ENCODE measurements at places on chromosomes 1 and 21.

GRCh38 chr1:198794498-198794897 lies 155.7 kb downstream of the PTPRC start:
- no peak for DNase-seq

DNA sequence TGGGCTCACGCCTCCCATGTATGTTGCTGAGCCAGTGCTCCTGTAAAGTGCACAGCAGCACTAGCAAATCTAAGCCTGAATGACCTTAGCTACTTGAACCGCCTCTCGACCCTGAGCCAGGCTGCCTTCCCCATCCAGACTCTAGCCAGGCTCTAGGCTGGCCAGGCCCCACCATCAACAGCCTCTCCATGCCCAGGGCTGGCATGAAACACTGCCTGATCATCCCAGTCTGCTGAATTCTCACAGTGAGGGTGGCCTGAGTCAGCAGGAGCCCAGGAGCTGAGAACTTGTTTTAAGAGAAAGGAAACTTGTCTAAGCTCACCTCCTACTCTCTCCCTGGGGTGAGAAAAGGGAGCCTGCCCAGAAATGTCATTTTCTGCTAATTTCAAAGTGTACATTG lies 733.3 kb downstream of the PTPRU start:
- no peak for DNase-seq

- DNase-seq: no peak
Observed at GRCh38 chr1:174247472-174247871, 88.2 kb downstream of the RABGAP1L start.

- DNase-seq: no peak
Observed at GRCh38 chr1:177103005-177103852, 61.3 kb downstream of the ASTN1 start.

DNA sequence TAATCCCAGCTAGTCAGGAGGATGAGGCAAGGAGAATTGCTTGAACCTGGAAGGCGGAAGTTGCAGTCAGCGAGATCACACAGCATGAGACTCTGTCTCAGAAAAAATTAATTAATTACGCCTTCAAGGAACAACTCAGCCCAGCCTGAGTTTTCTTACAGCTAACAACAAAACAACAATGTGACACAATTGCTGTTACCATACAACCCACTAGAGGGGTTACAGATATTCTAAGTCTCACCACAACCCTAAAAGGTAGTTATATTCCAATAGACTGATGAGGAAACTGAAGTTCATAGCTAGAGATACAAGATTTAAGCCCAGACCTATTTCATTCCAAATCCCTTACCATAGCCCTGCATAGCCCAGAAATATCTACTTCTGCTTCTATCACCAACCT lies 2.9 kb upstream of the LRRC8C start:
- DNase-seq: no peak

- DNase-seq: no peak
Observed at GRCh38 chr1:94156096-94156625, 35.2 kb upstream of the ABCA4 start.

- no peak for DNase-seq
Observed at GRCh38 chr1:167500283-167500860, 18.0 kb downstream of the CD247 start.

DNA sequence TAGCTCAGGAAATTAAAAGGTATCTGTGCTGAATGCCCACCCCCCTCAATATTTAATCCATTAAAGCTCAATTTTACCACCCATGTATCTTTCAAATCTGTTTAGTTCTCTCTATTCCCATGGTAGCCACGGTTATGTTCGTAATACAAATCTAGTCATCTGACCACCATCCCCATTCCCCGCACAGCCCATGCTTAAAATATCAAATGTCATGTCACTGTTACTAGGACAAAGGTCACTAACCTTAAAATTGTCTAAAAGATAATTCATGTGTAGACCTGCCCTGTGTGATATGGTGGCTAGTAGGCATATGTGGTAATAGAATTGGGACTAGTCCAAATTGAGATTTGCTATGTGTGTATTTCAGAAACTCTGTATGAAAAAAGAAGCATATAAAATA lies 728.5 kb upstream of the B3GALT2 start:
- no peak for DNase-seq

GRCh38 chr1:221697923-221698425 lies 43.9 kb downstream of the DUSP10 start:
- no peak for DNase-seq

DNA sequence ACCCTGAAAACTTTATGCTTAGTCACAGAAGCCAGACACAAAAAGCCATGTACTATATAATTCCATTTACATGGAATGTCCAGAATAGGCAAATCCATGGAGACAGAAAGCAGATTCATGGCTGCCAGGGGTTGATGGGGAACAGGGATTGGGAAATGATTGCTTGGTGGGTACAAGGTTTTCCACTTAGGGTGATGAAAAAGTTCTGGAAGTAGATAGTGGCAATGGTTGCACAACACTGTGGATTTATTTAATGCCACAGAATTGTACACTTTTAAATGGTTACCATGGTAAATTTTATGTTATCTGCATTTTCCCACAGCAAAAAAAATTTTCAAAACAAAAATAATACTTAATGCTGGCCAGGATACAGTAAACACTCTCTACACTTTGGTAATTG lies 40.6 kb downstream of the ENAH start:
- DNase-seq: no peak

DNA sequence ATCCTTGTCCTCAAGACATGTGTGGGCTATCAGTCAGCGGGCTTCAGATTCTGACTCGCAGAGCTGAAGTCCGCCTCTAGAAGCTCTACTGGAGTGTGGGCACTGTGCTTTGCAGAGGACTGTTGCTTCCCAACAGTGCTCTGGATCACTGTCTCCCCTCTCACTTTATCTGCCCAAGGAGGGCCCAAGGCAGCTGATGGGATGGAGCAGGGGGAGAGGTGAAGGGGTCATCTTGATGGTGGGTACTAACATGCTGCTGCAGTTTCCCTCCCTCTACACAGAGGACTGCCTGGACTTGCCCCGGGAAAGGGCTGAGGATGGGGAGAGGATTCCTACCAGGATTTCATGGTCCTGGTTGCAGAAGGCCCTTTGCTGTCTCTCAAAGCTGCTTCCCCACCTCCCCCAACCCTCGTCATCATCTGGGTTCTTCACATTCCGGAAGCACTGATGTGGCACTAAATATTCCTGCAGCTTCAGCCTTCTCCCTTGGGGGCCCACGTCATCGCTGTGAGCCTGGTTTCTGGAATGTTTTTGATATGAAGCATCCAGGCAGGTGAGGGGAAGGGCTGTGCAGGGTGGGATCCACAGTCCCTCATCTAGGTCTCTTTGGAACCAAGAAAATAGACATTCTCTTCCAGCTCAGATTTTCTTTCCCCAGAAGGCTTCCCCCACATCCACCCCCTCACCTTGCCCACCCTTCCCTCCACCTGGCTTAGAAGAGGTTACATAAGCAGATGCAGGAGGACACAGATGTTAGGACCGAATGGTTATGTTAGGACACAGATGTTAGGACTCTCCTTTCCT lies 23.2 kb downstream of the NUAK2 start:
- no peak for DNase-seq

DNA sequence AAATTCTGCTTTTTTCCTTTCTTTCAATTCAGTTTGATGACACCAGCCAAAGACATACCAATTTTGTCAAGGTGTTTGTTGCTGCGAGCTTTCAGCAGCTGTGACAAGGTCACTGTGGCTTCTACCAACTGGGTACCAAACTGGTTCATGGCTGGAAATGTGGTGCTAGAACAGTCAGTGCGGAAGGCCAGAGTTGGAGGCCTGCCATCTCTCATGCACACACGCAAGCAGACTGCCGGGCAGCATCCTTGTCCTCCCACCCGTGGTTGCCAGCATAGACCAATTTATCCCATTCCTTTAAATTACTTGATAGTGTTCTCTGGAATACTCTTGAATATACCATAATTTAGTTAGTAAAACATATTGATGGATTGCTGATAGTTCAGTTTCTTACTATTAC lies 79.9 kb upstream of the GPR52 start:
- no peak for DNase-seq

DNA sequence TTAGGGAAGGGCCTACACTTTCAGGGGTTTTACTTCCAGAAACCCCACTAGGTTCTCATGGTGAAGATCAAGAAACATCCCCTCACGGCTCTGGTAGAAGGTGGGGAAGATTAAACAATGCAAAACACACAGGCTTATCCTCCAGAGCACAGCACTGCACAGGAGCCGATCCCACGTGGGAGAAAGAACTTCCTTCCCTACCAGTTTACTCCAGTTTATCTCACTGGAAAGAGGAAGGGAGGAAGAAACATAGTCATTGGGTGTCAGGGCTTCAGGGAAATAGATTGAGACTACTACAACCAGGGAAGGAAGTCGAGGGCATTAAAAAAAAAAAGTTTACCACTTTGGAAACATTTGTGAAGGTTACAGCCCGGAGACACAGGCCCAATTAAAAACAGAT lies 164.4 kb downstream of the NTPCR start:
- no peak for DNase-seq

- DNase-seq: no peak
Observed at GRCh38 chr1:3340548-3341235, 113.8 kb upstream of the ARHGEF16 start.

DNA sequence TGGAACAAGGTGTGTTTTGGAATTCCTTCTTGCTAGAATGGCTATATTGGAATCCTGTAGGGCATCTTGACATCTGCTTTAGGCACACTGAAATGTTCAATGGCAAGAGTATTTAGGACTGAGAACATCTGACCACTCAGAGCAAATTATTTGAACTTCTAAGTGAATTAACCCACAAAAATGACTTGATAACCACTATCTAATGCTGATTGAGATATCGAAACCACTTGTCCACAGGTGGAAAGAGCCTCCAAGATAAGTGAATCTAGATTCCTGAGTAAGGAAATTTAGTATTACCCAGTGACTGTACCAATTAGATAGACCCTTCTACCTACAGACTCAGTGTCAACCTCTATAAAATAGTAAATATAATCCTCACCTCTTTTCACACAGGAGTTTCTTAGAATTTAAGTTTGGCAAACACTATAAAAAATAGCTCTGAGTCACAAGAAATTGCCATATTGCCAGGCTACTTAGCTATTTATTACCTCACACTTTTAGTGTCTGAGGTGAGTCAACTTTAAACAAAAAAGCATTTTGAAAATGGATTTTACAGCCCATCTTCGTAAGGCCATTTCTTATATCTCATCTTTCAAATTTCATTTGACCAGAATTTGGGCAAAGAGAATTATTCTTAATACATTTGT lies 421.8 kb downstream of the PTBP2 start:
- DNase-seq: no peak

DNA sequence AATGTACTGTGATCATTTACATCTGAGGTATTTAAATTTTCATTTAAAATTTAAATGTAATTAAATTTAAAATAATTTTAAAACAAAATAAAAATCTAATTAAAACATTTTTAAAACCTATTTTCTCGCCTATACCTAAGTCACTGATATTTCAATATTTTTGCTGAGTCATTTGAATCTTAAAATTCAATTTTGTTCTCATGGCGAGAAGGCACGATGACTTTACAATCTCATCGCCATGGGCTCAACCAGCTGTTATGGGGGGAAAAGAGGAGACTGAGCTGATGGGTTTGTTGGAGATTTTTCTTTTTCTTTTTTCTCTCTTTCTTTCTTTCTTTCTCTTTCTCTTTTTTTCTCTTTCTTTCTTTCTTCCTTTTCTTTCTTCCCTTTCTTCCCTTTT lies 89.3 kb downstream of the PRDM16 start:
- no peak for DNase-seq

DNA sequence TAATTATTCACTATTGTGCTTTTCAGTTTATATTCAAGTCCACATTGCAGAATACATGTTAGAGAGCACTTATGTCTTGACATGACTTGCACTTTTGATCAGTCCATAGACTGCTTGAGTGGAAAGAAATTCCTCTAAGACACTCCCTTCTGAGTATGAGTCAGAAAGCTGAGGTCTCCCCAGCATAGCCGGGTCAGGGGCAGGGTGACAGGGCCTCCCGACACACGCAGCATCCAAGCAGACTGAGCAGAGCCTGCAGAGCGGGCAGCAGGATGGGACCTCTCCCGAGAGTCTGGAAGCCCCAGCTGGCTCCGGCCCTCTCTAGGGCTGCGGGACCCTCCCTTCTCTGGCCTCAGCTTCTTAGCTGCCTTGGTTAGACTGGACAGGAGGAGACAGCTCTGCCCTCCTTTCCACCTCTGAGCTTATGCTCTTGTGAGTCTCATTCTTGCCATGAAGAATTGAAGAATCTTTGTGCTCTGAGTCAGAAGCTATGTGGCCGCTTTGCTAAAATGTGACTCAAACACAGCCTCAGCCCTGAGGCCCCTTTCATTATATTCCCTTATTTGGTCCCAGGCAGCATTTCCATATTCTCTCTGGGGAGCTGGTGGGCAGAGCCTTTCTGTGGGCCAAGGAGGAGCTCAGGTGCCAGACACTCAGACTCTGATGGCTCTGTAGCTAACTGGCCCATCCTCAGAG lies 11.2 kb upstream of the CAPN2 start:
- no peak for DNase-seq

- no peak for DNase-seq
Observed at GRCh38 chr1:163072658-163073057, 3.5 kb downstream of the RGS4 start.

- DNase-seq: no peak
Observed at GRCh38 chr1:9996624-9997582, at the start of gene RBP7. Gene RBP7, plus strand, starts transcription at chr1:9997228. Its CDS starts 31 bp downstream, at chr1:9997259.

DNA sequence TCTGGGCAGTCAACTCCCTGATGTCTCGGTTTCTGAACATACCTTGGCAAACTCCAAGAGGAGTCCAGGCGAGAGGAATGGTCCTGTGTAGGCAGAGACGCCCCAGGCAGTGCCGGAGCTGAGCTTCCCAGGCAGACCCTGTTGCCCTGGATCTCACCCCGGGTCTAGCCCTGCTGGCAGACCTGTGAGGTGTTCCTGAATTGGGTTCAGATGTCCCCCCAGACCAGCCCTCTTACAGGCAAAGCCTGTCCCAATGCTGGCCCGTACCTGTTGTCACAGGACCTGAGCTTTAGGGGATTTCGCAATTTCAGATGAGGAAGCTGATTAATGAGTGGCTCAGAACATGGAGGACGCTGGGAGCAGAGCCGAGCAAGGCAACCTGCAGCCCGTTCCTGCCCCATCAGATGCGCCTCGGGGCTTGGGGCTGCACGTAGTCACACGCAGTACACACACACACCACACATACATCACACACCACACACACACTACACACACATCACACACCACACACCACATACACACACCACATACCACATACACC lies 38.5 kb upstream of the PDE9A start:
- DNase-seq: no peak

DNA sequence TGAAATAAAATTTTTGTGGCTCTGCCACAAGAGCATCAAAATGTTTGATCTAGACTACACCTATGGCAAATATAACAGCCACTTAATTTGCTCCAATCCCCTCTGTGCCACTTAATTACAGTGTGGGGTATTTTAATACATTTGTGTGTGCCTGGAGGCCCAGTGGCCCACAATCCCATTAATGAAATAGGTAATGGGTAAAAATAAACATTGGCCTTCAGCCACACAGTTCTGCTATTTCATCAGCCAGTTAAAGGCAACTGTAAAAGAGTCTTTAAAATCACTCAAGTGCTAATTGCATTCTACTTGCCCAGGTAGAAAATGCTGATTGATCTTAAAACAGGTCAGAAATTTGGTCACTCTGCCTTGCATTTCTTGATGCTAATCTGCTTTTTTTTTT lies 151.6 kb upstream of the UBE2U start:
- DNase-seq: no peak

GRCh38 chr1:185821612-185822385 lies 87.6 kb downstream of the HMCN1 start:
- no peak for DNase-seq
